ENCODE measurements at places on chromosomes 6 and 20.

DNA sequence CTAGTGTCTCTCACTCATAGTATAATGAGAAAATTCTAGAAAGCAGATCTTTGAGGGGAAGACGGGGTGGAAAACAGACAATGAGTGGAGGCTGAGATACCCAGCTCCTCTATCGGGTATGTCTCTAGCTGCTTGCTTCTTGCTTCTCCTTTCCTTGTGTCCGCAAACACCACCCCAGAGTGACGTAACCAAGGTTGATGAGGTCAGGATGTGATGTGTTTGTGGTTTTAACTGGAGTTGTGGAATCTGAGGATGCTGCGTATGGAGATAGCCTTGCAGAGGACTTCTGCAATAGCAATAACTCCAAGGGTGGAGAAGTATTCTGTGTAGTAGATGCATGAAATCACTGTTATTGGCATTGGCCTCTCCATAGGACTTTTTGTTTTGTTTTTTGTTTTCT, 132.7 kb upstream of the IFNGR1 start:
- H3K36me3 ChIP-seq: no peaks in the 10 kb centered on the region
- no peak overlapping the region for H3K27ac ChIP-seq
- H3K27me3 ChIP-seq: no peaks in the 10 kb centered on the region
- no peak for DNase-seq
- peaks cover 4% of the 10 kb centered on the region for H3K4me1 ChIP-seq
- H3K4me3 ChIP-seq: no peak overlapping the region

DNA sequence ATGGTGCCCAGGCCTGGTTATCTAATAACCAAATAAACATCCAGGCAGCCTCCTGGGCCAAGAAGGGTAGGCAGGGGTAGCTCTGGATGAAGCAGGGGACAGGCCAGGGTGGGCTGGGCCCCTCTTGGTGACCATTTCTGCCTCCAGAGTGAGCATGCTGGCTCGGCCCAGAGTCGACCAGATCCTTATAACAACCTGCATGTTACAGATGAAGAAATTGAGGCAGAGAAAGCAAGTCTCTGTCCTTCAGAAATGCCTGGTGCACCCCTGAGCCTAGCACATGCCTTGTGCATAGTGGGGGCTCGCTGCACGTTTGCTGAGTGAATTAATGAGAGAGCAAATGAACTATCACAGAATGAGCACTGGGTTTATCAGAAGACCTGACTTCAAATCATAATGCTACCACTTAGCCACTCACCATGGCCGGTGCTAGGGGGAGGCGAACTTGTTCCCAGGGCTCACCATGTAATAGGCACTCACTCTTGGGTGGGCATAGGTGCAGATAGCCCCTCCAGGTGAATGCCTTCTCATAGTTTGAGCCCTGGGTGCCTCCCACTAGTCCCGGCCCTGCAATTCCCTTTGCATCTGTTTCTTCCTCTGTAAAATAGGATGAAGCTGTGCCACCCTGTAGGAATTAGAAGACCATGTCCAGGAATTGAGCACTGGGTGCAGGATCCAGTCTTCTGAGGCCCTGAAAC, 3.8 kb upstream of the APCDD1L start:
- no peaks in the 10 kb centered on the region for H3K36me3 ChIP-seq
- no peak for DNase-seq
- H3K27ac ChIP-seq: no peak overlapping the region

- no peak overlapping the region for H3K27ac ChIP-seq
- no peaks in the 10 kb centered on the region for H3K36me3 ChIP-seq
- no peaks in the 10 kb centered on the region for H3K27me3 ChIP-seq
- H3K4me3 ChIP-seq: no peak overlapping the region
- DNase-seq: no peak
Measured at GRCh38 chr6:11341867-11342266, 109.4 kb upstream of the NEDD9 start.

GRCh38 chr6:131443514-131443913, 129.5 kb upstream of the ARG1 start:
- no peak overlapping the region for H3K27ac ChIP-seq
- no peaks in the 10 kb centered on the region for H3K27me3 ChIP-seq
- H3K4me3 ChIP-seq: no peak overlapping the region
- no peaks in the 10 kb centered on the region for H3K36me3 ChIP-seq
- H3K4me1 ChIP-seq: no peaks in the 10 kb centered on the region
- peak; percentile 9 for DNase-seq

GRCh38 chr6:84808491-84809061, 44.2 kb upstream of the TBX18 start:
- peak; percentile 55 for DNase-seq
- no peak overlapping the region for H3K4me3 ChIP-seq
- H3K27me3 ChIP-seq: no peaks in the 10 kb centered on the region
- H3K36me3 ChIP-seq: no peaks in the 10 kb centered on the region
- H3K4me1 ChIP-seq: no peaks in the 10 kb centered on the region

- peak within 1 kb of the TSS; percentile 28 for H3K4me3 ChIP-seq
- DNase-seq: peak; percentile 84
- peaks cover 69% of the 10 kb centered on the region for H3K4me1 ChIP-seq
- no peaks in the 10 kb centered on the region for H3K36me3 ChIP-seq
Measured at GRCh38 chr20:63536997-63537524, at the start of gene PTK6. Gene PTK6 (minus strand): TSS chr20:63537376. CDS start chr20:63537314, 62 bp downstream.
